Umbilical cord (tissue), 2 donors: ENCODE measurements at places on chromosomes 1 and 21. TPM values are rescaled to one million over a fixed set of nuclear protein-coding genes. Genes with fewer than 3 reads are reported as not detected.

PRDM16 gene
- 6.3 TPM for total RNA-seq

SPATA46 gene
- not detected for total RNA-seq

PGLYRP3 gene
- total RNA-seq: not detected

ARHGEF10L gene
- total RNA-seq: 42.4 TPM

ELAPOR1 gene
- 1.9 TPM for total RNA-seq

TMPRSS15 gene
- 2.6 TPM for total RNA-seq

LCE1B gene
- total RNA-seq: not detected

MMEL1 gene
- total RNA-seq: not detected

RXFP4 gene
- 6.3 TPM for total RNA-seq

PCSK9 gene
- total RNA-seq: 2.6 TPM

S100A9 gene
- 224 TPM for total RNA-seq

PYHIN1 gene
- 5.8 TPM for total RNA-seq

LRRIQ3 gene
- 25.8 TPM for total RNA-seq

RHOU gene
- total RNA-seq: 65.7 TPM
